Cerebellar nuclear complex (tissue), 1 donor: ENCODE measurements at places on chromosomes 4 and X.

DNA sequence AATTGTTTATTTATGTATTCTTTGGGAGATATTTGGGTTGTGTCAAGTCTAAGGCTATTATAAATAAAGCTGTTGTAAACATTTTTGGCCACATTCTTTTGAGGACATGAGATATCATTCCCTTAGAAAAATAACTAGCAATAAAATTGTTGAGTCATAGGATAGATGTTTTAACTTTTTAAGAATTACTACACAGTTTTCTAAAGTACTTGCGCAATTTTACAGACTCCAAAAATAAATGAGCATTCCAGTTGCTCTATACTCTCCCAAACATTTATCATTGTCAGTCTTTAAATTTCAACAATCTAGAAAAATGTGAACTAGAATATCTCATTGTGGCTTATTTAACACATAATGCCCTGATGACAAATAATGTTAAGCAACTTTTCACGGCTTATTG is 189.1 kb upstream of the ADGRL3 start:
- DNase-seq = no peak

DNA sequence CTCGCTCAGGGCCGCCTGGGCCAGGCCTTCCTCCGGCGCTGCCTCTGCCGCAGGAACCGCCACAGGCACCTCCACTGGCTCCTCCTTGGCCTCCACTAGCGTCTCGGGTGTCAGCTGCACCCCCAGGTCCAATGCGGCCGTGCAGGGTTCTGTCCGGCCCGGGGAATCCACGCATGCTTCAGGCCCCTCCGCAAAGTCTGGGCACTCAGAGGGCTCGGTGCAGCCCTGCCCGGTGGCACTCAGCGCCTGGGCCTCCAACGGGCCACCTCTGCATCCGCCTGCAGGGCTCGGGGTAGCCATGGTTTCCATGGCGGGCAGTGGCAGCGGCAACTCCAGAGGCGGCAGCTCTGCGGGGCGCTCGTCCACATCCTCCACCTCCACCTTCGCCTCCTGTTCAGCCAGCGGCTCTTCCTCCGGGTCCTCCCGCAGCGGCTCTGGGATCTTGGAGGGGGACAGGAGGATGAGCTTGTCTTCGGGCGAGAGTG is 74.9 kb upstream of the UCP1 start:
- DNase-seq = no peak

DNA sequence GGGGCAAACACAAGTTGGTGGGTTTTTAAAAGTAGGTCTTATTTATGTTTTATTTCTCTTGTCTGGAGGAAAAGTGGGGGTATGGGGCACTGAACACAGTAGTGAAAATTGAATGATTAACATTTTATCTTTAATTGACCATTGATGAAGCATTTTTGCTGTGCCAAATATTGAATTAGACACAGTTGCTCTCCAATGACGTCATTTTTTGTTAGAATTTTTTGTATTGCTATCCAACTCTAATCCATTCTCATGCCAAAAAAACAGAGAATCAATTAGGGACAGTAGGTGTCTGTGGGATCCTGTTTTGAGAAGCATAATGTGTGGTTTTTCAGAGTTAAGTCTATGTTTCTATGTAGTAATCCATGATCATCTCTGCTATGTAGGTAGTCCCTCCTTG is 1032.8 kb downstream of the STPG2 start:
- DNase-seq = no peak

DNA sequence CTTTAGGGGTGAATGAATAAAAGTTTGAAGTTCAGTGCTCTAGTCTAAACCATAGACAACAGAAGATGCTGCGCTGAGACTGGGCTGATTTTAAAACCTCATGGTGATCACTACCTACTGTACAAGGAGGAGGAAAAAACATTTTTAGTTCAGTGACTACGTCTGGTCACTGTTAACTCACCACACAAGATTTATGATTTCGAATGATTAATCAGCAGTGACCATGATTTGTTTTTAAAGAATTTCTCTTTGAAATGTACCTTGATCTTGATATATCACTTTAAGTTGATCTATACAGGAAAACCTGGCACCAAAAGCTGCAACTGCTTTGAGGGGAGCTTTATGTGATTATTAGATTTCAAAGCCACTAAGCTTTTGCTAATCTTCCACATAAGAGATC is 286.3 kb downstream of the PDGFC start:
- no peak for DNase-seq

DNA sequence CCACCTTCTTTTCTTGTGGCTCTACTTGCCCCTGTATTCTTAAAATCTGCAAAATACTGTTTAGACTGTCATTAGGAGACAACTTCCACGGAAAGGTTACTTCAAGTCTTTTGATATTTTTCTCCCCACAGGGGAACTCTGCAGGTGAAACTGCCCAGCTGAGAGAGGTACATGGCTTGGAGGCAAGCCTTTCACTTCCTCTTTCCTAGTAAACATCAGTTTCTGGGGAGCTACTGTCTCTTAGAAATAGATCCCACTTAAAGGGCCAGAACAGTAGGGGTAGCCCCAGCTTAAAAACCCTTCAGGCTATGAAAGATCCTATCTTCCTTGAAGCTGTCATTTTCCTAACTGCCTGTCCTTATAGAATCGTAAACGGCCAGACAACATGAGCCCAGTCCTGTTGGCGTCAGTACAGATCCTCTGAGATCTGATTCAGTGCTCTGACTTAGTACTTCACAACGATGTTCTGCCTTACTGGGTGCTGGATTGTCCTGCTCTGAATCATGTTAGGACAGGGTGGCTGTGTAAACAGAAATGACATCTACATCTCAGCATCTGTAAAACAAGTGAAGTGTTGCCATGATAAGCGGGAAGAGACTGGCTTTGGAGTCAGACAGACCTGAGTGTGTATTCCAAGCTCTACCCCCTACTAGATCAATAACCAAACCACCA is 102.1 kb downstream of the ITIH6 start:
- DNase-seq = no peak

DNA sequence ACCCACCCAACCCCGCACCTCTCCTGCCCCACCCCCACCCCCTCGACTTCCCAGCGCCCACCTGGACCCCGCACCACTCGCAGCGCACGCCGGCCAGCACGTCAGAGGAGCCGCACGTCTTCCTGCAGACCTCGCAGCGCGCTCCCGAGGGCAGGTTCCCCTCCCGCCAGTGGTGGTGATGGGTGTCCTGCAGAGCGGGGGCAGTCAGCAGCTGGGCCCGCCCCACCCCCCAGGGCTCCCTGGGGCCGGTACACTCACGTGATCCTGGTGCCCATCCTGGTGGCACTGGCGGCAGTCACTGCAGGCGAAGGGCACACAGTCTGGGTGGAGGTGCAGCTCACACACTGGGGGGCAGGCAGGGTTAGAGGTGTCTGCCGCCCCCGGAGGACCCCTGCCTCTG is 5.1 kb downstream of the DGKQ start:
- no peak for DNase-seq

DNA sequence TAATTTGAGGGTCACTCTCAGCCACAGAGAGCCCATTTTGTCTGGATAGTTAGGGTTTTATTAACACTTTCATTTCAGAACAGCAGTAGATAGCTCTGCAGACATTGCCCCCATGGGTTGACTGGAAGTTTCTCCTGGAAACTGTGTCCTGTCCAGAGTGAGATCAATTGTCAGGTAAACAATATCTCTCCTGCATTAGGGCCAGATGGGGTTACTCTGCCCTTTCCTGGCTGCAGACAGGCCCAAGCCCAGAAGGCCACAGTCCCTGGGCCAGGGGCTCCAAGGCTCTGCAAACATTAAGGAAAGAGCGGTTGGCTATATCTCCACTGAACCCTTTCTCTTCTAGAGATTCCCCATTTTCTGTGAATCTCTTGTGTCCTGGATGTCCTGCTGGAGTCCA is 436.8 kb upstream of the PRKX start:
- DNase-seq = no peak

DNA sequence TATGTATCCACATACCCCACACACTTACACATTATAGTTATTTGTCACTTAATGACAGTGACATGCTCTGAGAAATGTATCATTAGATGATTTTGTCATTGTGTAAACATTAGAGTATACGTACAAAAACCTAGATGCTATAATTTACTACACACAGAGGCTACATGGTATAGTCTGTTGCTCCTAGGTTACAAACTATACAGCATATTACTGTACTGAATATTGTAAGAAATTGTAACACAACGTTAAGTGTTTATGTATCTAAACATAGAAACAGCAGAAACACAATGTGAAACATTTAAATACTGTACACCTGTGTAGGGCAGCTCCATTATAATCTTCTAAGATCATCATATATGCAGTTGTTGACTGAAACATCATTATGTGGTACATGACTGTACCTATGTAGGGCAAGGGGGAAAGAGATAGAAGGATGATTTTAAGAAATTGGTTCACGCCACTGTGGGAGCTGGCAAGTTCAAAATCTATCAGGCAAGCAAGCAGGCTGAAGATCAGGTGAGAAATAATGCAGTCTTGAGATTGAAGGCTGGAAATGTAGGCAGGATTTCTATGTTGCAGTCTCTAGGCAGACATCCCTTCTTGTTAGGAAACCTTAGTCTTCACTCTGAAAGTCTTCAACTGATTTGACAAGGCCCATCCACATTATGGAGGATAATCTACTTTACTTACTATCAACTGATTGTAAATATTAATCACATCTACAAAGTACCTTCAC is 78.0 kb upstream of the CPEB2 start:
- no peak for DNase-seq

GRCh38 chr4:8739820-8740665 is 131.6 kb downstream of the HMX1 start:
- DNase-seq = no peak

- no peak for DNase-seq
These were observed 194.4 kb upstream of the PCDH7 start for GRCh38 chr4:30525662-30526315.

DNA sequence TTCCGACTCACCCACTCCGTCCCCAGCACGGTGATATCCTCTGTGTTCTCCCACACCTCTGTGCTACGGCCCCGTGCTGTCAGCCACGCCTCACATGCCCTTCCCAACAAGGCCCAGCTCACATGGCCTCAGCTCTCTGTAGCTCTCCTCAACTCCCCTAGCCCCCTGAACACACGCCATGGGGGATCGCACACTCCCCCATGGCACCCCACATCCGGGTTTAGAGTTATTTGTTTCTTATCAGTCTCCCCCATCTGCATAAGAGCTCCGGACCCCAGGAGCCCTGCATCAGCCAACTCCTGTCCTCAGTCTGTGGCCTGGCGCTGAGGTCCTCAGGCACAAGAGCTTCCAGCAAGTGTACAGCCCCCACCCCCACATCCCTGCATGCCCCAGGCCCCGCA is 7.0 kb downstream of the C4orf50 start:
- DNase-seq = no peak

GRCh38 chr4:156138781-156139280 is 185.2 kb upstream of the CTSO start:
- no peak for DNase-seq

DNA sequence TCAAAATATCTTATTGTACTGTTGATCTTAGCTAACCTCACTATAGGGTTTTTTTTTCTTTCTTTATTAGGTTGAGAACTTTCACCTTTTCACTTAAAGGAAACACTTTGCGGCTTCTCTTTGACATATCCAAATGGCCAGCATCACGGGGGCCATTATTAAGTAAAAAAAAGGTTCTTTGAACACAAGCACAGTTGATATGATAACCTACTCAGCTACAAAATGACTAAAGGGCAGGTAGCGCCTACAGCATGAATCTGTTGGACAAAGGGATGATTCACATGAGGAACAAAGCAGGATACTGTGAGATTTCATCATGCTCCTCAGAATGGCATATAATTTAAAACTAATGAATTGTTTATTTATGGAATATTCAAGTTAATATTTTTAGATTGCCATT is 119.6 kb downstream of the CCSER1 start:
- no peak for DNase-seq

DNA sequence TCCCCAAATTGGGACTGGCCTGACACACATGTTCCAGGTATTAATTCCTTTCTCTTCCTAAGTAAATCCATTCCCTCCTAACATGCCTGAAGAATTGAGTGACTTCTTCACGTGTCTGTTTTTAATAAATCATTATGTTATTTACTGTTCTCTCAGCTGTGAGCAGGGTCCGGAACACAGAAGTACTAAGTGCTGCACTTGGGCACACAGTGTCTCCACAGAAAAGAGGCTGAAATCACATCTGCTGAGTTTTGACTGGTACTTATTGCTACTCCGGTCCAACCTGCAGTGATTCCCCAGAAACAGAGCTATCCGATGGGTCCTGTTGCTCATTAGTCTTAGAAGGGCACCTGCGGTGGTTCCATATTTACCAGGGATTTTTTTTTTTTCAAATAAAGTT is 202.6 kb downstream of the RBM46 start:
- DNase-seq = no peak

DNA sequence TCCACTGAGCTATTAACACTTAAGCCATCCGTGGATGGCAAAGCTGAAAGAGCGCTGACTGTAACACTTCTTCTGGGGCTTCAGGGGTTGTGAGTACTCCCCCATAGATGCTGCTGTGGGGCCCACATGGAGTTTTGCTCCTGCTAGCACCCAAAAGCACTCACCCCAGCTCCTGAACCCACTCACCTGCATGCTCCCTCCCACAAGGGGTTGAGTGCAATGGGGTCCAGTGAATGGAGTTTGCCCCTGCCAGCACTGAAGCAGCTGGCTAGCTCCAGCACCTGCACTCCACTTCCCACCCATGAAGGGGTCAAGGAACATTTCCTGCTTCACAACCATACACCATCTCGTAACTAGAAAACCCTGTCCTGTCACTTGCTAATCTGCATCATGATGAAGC is 78.9 kb downstream of the IL21 start:
- DNase-seq = no peak

GRCh38 chrX:23603501-23603900 is 63.8 kb upstream of the PRDX4 start:
- no peak for DNase-seq

GRCh38 chr4:98283219-98284189 is 22.3 kb downstream of the RAP1GDS1 start:
- no peak for DNase-seq

- no peak for DNase-seq
These were observed 81.5 kb upstream of the IL13RA2 start for GRCh38 chrX:115098897-115099296.

DNA sequence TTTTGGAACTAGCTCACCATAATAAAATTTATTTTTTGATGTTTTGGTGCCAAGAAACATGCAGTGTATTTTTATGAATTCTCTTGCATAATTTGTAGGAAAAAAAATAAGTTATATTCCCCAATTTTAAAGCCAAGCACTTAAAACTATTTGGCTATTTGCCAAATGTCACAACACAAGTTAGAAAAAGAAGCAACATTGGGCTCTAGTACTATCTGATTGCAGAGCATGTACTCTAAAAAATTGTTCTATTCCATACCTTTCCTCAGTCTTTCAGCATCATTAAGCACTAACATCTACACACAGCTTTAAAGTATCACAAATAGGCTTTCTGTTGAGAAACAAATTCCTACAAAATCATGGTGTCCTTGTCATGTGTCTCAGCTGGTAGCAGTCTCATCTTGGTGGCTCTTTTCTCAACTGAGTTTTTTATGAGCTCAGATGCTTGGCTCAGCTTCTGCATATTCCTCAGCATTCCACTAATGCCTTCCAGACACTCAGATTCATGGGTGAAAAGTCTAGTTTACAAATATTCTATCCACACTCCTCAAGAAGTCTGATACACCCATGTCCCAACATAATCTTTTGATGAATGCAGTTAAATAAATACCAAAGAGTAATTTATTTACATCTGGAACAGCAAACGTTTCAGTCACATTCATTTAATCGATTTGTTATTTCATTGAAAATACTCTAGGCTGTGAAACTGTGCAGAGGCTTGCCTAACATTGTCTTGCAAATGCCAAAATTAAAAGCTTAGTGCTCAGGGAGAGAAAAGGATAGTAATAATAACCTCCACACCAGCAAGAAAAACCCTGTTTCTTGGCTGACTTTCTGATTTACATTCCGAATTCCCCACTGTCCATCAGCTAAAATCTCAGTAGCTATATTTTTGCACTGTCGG is 2209.9 kb downstream of the PCDH7 start:
- DNase-seq = no peak
